ENCODE measurements at places on chromosomes 1 and 21. TPM values are rescaled to one million over a fixed set of nuclear protein-coding genes. Genes with fewer than 3 reads are reported as not detected.

Gene NEGR1
- 69.2 TPM for total RNA-seq

Gene CYP4X1
- total RNA-seq = 4.9 TPM

Gene SH2D2A
- total RNA-seq = 8.2 TPM

Gene CASZ1
- total RNA-seq = 12.7 TPM

Gene MAP1LC3C
- not detected for total RNA-seq

GRCh38 chr1:40038697-40039096, 1.8 kb upstream of the CAP1 start:
- DNase-seq = no peak

GRCh38 chr1:24263211-24263610, 55.9 kb upstream of the GRHL3 start:
- DNase-seq = no peak

Gene ACOT11
- total RNA-seq = 30.5 TPM

GRCh38 chr1:215188302-215188950, 105.9 kb downstream of the KCNK2 start:
- no peak for DNase-seq

- no peak for DNase-seq
Observed at GRCh38 chr21:17660862-17661261, 48.2 kb upstream of the BTG3 start.

- no peak for DNase-seq
Observed at GRCh38 chr1:32525053-32525452, 14.2 kb upstream of the ZBTB8A start.

DNA sequence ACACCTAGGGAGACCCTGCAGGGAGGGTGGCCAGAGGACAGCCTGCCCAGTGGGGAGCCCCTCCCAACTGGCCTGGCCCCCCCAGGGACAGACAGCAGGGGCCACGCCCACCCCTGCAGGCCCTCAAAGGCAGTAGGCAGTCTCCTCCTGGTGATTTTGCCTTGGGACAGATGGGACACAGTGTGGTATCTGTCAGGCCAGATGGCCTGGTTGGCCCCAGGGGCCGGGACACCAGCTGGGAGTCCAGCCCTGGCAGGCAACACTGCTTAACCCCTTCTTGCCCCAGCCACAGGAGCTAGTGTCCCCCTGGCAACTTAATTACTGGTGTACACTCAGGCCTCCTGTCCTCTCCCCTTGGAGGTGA, 17.8 kb downstream of the IFFO2 start:
- no peak for DNase-seq

DNA sequence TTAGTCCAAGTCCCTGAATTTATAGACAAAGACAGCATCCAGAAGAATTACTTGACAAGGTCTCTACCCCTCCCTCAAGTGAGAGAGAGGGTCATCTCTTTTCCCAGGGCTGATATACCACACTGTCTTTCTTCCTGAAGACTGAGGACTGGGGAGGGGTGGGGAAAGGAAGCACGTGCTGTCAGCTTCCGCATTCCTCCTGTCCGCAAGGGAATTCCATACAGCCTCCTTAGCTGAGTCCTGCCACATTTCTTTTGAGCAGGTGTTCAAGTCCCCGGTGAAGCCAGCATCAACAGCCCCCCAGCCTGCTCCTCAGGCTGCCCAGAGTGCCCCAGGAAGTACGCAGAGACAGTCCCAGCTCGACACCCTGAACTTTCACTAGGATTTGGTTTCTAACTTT, 34.2 kb downstream of the PCAT6 start:
- no peak for DNase-seq

DNA sequence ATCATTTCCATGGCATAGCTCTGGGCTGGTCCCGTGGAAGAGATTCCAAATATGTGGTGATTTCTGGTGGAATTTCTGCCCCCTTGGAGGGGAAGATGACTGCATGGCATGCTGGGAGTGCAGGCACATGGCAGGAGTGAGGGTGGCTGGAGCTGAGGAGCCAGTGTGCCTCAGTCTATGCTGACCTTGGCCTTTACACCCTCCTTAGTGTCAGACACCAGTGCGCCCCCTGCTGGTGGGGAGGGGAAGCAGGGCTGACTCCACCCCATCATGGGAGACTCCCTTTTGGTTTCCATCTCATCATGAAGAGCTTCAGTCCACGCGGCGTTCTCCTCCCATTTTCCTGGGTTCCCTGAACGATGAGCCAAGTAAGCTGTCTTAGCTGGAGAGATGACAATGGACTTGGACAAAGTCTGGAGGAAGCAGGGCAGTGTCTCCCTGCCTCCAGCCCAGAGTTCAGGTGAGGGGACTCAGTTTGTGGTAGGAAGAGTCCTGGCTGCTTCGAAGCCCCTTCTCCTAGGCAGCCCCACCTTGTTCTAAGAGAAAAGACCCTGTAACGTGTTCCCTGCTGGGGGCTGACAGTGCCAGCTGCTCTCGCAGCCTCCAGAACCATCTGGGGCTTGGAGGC, 10.3 kb downstream of the ALX3 start:
- DNase-seq = no peak

Gene AGT
- total RNA-seq = 1.7 TPM

Gene LDLRAD1
- not detected for total RNA-seq

- DNase-seq = peak; percentile 87
Observed at GRCh38 chr1:46527474-46528296, 23.8 kb downstream of the KNCN start.

DNA sequence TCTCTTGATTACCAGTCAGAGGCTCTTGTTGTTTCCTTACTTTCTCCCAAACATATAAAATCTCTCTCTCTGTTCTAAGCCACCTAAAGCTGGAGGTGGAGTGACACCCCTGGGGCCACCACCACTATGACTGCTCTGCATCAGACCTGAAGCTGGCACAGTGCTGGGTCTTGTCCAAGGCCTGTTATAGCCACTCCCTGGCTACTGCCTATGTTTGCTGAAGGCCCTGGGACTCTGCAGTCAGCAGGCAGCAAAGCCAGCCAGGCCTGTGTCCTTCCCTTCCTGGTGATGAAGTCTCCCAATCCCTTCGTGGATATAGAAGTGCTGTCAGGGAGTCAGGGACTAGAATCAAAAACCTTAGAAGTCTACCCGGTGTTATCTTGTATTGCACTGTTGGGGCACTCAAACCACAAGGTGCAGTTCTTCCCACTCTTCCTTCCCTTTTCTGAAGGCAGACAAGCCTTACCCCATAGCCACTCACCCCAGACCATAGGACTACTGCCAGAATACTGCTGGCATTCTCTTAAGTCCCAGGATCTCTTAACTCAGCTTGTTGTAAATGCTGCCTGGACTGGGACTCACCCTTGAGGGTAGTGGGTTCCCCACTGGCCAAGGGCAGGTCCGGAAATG, 103.1 kb downstream of the RPS6KC1 start:
- DNase-seq = no peak

DNA sequence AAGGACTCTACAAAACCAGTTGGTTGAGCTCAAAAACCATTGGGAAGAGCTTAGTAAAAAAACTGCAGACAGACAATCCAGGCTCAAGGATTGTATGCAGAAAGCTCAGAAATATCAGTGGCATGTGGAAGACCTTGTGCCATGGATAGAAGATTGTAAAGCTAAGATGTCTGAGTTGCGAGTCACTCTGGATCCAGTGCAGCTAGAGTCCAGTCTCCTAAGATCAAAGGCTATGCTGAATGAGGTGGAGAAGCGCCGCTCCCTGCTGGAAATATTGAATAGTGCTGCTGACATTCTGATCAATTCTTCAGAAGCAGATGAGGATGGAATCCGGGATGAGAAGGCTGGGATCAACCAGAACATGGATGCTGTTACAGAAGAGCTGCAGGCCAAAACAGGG, 104.0 kb upstream of the BMP8A start:
- no peak for DNase-seq

Gene AGO4
- total RNA-seq = 21.8 TPM

DNA sequence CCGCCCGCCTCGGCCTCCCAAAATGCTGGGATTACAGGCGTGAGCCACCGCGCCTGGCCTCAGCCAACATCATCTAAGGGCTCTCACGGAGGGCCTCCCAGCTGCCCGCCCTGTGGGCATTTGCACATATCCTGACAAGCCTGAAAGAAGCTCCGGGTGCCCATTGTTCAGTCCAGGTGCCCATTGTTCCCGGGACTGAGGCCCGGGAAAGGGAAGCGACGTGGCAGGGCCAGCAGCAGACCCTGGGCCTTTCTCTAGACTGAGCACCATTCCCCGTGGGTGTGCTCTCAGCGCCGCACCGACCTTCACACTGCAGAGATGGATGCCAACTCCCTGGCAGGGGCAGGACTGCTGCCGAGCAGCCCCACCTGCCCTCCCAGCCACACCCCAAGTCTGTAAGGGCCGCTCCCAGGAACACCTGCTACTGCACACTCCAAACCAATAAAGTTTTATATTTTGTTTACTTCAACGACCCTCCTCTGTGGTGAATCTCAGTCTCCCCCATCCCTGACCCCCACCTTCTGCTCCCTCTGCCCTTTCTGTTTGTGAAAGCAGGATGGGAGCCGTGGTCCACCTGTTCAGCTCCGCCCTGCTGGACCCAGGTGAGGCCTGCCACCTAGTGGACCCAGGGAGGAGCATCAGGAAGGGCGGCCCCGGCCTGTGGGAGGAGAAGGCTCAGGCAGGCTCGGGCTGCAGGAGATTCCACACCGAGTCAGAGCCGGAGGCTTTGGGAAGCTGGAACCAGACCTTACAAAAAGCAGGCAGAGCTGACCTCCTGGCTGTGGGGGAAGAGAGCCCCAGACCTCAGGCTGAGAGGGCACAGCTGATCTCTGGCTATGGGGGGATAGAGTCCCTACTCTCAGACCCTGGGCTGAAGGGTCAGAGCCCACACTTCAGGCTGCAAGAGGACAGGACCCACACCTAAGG, 1.1 kb upstream of the TMEM82 start:
- peak; percentile 91 for DNase-seq

Gene AKT3
- total RNA-seq = 105 TPM

Gene ZNHIT6
- total RNA-seq = 16.0 TPM

DNA sequence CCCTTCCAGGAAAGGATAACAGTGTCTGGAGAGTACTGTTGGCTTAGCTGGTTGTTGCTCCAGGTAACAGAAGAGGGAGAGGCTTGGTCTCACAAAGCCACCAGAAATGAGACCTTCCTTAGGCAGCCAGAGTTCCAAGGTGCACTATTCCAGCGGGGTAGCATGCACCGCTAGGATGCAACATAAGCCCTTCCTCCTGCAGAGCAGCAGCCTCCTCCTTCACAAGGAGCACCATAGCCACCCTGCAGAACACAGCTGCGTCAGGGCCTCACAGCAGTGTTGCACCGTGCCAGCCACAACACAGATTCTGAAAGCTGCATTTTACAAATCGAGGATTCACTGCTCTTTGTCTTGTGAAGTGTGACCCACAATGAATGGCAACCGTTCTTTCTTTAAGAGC, 142.0 kb downstream of the CLIC6 start:
- DNase-seq = no peak

Gene LRRC53
- not detected for total RNA-seq

Gene CFHR4
- not detected for total RNA-seq

Gene LIPI
- not detected for total RNA-seq

Gene ETNK2
- 10.5 TPM for total RNA-seq

DNA sequence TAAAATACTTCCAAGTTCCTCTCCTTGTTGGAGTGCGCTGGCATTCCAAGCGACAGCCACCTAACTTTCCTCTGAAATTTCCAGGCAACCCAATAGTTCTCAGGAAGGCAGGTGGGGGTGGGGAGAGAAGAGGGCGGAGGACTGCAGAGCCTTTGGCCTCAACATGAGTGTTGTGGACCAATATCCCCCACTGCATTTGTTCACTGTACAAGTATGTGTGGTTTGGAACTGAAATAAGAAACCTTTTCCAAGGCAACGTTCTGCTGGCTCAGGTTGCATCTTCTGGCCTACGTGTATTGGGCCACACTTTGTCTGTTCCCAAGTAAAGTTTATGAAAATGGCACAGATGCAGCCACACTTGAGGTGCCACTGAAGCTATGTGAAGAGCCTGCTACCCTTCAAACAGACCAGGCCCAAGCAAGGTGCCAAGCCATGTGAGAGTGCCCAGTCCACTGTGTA, 153.4 kb downstream of the DHRS3 start:
- DNase-seq = peak; percentile 89

Gene TMIGD3
- total RNA-seq = 7.5 TPM

DNA sequence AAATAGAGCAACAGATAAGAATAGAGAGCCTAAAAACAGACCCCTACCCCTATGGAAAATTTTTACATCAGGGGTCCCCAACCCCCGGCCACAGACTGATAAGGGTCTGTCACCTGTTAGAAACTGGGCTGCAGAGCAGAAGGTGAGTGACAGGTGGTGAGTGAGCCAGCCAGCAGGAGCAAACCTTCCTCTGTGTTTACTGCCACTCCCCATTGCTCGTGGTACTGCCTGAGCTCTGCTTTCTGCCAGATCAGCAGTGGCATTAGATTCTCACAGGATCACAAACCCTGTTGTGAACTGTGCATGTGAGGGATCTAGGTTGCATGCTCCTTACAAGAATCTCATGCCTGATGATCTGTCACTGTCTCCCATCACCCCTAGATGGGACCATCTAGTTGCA, 174.1 kb downstream of the FOXD2 start:
- DNase-seq = no peak

GRCh38 chr21:24046829-24047443, 1560.3 kb downstream of the MRPL39 start:
- no peak for DNase-seq

GRCh38 chr1:219761208-219761860, 148.4 kb upstream of the ZC3H11B start:
- DNase-seq = no peak

- no peak for DNase-seq
Observed at GRCh38 chr1:78678324-78678723, 28.7 kb downstream of the IFI44 start.

Gene KRTAP13-4
- total RNA-seq = not detected

GRCh38 chr1:163082971-163083370, 13.8 kb downstream of the RGS4 start:
- no peak for DNase-seq

- DNase-seq = no peak
Observed at GRCh38 chr1:198167436-198167934, 10.7 kb downstream of the NEK7 start.

- no peak for DNase-seq
Observed at GRCh38 chr1:78132174-78132947, 86.6 kb downstream of the GIPC2 start.

- no peak for DNase-seq
Observed at GRCh38 chr1:201143726-201144635, 10.3 kb downstream of the TMEM9 start.

- DNase-seq = no peak
Observed at GRCh38 chr1:162212713-162213112, 143.2 kb downstream of the NOS1AP start.

DNA sequence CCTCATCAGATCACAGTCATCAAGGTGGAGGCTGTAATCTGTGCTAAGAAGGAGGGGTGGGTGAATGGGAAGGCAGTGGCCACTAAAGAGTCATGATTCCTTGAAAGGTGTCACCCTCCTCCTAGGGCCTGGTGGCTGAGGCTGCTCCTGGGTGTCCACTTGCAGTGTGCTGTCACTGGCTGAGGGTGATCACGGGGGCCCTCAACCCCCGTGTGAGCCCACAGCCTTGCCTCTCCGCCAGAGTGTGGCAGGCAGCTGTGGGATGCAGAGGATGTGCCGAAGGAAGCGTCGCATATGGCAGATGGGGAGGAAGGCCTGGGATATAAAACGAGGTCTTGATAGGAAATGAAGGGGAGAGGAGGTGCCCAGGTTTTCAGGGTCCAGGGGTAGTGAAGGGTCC, 476.5 kb downstream of the PTPRU start:
- DNase-seq = no peak

- peak; percentile 40 for DNase-seq
Observed at GRCh38 chr1:49841767-49842166, 182.0 kb downstream of the AGBL4 start.

GRCh38 chr1:40032240-40032891, 8.2 kb upstream of the CAP1 start:
- no peak for DNase-seq

Data from sigmoid colon (tissue), 7 donors.